NCI-H1092 (cell line): ENCODE measurements at places on chromosomes 3 and 15.

DNA sequence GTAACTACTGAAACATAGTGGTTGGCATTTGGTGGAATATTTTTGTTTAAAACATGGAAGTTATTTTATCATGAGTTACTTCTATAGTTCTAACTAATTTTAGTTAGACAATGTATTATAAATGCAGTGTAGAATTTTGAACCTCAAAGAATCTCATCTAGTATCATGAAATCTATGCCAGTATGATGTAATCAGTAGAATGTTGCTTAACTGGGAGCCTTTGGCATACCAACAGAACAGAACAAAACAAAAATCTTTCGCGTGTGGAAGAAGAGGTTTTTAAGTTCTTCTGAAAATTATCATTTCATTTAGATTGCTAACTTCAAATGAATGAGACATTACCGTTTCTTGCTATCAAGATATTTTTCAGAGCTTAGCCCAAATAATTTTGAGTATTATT lies 98.4 kb upstream of the LRRFIP2 start:
- no peak for DNase-seq

GRCh38 chr15:88622605-88622975 lies 1.4 kb downstream of the AEN start:
- no peak for DNase-seq

- no peak for DNase-seq
Observed at GRCh38 chr15:29997499-29997898, 85.3 kb upstream of the GOLGA8J start.

- DNase-seq, result no peak
Observed at GRCh38 chr3:127590282-127590592, 296 bp downstream of the TPRA1 start.

- no peak for DNase-seq
Observed at GRCh38 chr15:60353245-60353920, 44.4 kb downstream of the ANXA2 start.

DNA sequence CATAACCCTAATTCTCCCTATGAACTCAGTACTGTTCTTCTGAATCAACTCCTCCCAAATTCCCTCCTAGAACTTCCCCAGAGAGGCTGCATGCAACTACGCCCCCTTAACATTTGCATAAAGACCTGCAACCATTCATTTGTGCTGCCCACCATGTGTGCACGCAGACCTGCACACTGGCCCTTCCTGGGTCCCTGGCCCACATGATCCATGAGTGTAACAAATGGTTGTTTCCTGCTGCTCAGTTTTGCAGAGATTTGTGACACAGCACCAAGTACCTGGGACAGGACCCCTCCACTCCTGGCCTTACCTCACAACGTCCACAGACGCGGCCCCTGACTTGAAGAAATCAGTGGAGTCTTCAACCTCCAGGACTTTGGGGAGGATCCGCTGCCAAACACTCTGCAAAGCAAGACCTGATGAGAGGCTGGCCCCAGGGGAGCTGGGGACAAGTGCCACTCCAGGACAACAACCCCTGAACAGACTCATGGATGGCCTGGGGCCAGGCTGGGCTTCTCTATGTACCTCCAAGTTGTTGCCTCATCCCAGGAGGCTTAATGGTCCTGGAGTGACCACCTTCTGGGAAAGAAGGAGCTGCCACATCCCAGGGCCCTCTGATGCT lies 33.8 kb downstream of the ALDH1L1 start:
- no peak for DNase-seq

GRCh38 chr15:55661428-55661827 lies 73.3 kb upstream of the PYGO1 start:
- DNase-seq, result no peak

GRCh38 chr3:8579096-8579495 lies 65.5 kb downstream of the SSUH2 start:
- DNase-seq, result no peak

DNA sequence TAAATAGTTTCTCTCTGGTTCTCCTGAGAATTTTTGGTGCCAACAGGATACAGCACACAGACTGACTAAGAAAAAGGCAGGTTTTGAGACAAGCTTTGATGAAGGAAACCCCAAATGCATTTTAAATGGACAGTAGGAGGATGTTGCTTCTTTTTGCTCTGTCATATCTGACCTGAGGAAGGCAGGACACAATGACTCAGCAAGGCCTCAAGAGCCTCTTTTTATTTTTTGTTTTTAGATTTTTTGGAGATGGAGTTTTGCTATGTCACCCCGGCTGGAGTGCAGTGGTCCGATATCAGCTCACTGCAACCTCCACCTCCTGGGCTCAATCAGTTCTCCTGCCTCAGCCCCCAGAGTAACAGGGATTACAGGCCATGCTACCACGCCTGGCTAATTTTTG lies 16.9 kb upstream of the KNG1 start:
- DNase-seq, result no peak

DNA sequence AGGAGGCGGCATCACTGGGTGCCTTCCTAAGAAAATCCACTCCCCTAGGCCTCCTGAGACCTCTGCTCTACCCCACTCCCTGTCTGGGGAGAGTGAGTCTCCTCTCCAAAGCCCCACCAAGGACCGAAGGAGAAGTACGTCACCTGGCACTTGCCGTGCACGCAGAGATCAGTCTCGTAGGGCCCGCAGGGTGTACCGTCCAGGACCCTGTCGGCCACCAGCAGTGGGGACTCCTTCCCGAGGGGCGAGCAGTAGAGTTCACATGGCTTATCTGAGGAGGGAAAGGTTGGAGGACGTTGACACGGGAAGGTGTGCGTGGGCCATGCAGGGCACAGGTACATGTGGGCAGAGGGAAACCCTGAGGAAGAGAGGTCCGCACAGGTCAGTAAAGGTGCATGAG lies 232.9 kb downstream of the ADAMTS17 start:
- DNase-seq, result no peak

- no peak for DNase-seq
Observed at GRCh38 chr15:51307325-51307724, 31.1 kb downstream of the CYP19A1 start.

- DNase-seq, result no peak
Observed at GRCh38 chr3:113002679-113003078, 11.9 kb downstream of the GTPBP8 start.

GRCh38 chr15:39880718-39881387 lies 39.2 kb downstream of the GPR176 start:
- DNase-seq, result no peak

DNA sequence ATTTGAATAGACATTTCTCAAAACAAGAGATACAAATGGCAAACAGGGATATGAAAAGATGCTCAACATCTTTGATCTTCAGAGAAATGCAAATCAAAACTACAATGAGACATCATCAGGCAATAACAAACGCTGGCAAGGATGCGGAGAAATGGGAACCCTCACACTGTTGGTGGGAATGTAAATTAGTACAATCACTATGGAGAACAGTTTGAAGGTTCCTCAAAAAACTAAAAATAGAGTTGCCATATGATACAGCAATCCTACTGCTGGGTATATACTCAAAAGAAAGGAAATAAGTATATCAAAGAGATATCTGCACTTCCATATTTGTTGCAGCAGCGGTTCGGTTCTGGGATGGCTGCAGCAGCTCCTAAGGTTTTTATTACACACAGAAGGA lies 16.8 kb upstream of the LARS2 start:
- no peak for DNase-seq

- no peak for DNase-seq
Observed at GRCh38 chr3:73419179-73419803, 205.4 kb downstream of the PDZRN3 start.

- no peak for DNase-seq
Observed at GRCh38 chr3:70871909-70872656, 559.6 kb upstream of the MDFIC2 start.

GRCh38 chr15:74842581-74843444 lies at the start of gene ULK3:
Gene ULK3 (minus strand): TSS chr15:74843156. CDS start chr15:74843105, 51 bp downstream.
- peak; percentile 72 for DNase-seq

GRCh38 chr3:113111011-113111707 lies 100.2 kb upstream of the BOC start:
- no peak for DNase-seq

- DNase-seq, result no peak
Observed at GRCh38 chr3:100384733-100385525, 16.0 kb downstream of the TOMM70 start.

GRCh38 chr3:160065786-160066185 lies 77.2 kb downstream of the IL12A start:
- DNase-seq, result no peak

DNA sequence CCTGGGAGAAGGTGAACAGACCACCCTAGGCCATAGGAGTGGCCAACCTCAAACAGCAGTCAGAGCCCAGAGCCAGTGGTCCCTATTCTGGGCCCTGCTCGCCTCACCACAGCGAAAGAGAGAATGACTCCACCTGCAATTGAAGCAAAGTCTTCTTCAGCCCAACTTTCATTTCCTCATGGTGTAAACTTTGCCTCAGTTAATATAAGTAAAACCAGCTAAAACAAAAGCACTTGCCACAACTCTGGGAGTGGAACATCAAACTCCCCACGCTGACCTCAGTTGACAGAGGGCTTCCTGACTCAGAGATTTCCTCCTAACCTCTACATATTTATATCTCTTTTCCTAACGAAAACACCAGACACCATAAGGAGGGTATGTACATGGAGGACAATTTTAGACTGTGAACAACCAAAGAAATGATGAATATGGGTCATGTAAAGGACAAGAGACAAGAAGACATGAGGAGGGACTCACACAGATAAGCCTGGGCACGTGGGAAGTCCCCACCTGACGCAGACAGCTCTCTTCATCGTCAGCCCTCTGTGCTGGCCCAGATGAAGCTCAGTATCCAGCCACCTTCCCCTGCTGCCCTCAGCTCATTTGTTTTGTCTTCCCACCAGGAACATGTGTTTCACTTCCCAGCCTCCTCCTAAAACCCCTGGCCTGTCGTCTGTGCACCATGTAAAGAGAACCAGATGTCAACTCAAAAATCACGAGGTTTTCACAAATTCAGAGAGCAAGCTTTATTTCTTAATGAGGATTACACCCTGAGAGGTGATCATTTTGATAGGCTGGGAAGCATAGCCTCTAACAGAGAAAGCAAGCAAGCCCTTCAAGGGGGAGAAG lies 140.9 kb downstream of the KCNMB2 start:
- no peak for DNase-seq

- DNase-seq, result no peak
Observed at GRCh38 chr15:52783929-52784798, 6.0 kb downstream of the ONECUT1 start.

DNA sequence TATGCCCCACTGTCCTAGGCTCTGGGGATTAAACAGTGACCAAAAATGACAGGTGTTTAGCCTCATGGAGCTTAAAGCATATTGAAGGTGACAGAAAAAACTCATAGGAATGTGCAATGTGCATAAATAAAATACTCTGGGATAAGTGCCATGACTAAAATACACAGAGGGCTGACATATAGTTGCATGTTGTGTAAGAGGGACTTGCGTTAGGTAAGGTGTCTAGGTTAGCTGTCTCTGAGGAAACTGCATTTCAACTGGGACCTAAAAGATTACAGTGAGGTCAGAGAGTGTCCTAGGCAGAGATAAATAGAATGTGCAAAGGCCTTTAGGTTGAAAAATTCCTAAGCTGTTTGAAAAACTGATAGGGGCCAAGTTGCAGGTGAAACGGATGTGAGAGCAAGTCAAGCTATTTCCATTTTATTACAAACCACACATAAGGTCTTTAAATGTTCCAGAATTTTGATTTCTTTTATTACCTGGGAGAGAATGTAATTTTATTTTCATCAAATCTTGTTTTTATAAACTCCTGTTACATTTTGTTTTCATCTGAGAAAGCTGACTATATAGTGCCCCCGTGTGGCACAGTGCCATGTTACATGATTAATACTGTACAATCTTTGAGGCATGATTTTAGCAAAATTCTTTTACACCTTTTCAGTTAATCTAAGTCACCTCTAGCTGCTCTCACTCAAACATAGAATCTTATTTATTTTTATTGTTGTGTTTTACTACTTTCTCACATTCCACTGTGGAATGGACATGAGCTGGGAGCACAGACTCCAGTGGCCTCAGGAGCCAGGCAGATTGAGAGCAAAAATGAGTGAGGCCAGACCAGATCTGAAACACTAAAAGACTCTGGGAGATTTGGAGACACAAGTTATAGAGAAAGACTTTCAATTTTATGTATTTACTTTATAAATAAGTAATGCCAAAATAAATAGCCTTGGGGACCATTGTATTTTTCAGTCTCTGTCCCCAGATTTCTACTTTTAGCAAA lies 259.6 kb upstream of the ZNF717 start:
- DNase-seq, result peak; percentile 14

DNA sequence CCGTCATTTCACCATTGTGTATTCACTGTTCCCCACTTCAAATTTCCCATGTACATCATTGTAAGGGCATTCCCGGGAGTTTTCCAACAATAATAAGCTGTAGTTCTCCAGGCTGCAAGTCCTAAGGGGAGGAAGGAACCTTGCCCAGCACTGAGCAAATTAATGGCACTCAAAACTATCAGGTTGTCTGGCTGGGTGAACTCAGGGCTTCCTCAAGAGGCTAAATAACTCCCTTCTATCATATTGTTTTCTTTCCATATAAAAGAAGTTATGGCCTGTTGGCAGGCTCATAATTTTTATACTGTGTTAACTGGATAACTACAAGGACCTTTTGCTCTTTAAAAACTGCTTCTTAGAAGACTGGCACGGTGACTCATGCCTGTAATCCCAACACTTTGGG lies 71.4 kb downstream of the SEMA6D start:
- no peak for DNase-seq

DNA sequence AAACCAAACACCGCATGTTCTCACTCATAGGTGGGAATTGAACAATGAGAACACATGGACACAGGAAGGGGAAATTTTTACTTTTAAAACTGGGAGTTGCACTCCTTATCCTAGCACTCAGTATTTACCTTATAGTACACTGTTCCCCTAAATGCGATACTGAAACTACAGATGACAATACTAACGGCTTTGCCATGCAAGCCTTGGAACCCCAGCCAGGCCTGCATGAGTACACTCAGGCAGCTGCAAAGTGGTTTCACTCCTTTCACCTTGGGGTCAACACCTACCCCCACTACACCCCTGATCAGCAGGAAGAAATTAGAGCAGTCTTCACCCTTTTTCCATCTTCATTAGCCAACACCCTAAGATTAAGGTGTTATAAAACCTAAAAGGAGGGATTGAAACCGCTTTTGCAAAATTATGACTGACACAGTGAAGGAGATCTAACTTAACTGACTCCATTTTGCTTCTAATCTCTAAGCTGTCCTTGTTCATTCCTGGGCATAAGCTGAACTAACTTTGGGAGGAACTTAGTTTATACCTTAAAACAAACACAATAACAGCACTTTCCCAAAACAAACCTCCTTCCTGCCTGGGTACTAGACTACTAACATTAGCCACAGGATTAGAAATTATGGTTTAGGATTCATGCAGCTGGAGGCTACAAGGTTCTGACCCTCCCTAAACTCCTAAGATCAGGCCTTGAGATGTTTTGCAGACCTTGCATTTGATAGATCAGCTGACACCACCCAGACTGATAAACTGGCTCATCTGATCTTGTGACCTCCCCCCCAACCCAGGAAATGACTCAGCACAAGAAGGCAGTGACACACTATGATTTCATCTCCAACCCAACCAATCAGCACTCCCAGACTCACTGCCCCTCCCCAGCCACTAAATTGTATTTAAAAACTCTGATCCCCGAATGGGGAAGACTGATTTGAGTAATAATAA lies 452.1 kb upstream of the PPP2R3A start:
- no peak for DNase-seq
